Hepatic stellate cell (primary cell): ENCODE measurements at places on chromosomes 4 and X.

GRCh38 chr4:160238790-160239189 is 1135.9 kb downstream of the RAPGEF2 start:
- no peak for DNase-seq

DNA sequence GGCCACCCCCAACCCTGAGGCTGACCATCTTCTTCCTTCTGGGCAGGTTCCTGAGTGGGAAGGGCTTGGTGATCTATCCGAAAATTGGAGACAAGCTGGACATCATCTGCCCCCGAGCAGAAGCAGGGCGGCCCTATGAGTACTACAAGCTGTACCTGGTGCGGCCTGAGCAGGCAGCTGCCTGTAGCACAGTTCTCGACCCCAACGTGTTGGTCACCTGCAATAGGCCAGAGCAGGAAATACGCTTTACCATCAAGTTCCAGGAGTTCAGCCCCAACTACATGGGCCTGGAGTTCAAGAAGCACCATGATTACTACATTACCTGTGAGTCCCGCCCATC is 9.7 kb downstream of the EFNB1 start:
- DNase-seq: no peak

DNA sequence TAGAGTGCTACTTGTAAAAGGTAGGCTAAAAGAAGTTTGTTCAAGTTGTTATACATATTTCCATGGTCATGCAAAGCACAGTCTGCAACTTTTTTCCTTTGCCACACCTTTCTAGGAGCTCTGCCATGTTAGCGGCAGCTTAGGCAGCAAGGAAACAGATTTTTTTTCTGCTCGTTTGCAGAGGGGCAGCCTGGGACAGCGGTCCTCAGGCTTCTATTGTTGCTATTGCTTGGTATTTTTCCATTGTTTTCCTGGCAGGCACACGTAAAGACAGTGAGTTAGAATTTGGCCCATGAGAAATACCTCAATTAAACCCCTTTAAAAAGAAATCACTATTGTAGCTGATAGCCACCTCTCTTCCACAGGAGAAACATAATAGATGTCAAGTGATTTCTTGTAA is 391.4 kb downstream of the SH2D1A start:
- DNase-seq: no peak

GRCh38 chr4:7830747-7831146 is 108.9 kb downstream of the AFAP1 start:
- DNase-seq: no peak

DNA sequence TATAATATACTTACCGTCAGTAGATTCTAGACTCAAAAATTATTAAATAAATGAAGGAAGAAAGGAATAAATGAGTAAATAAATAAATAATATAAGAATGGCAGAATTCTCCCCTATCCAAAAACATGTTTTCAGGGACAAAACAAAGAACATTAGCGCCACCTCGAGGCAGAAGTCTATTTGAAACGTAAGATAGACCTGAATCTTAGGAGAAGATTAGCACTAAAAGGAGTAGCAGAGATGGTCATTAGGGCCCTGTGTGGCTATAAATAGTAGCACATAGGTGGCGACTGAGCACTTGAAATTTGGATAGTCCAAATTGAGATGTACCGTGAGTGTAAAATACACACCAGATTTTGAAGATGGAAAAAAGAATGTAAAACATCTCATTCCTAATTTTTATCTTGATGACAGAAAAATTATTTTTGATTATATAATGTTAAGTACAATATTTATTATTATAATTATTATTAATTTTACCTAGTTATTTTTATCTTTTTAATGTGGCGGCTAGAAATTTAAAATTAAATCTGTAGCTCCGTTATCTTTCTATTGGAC is 24.3 kb upstream of the SRD5A3 start:
- peak; percentile 11 for DNase-seq

DNA sequence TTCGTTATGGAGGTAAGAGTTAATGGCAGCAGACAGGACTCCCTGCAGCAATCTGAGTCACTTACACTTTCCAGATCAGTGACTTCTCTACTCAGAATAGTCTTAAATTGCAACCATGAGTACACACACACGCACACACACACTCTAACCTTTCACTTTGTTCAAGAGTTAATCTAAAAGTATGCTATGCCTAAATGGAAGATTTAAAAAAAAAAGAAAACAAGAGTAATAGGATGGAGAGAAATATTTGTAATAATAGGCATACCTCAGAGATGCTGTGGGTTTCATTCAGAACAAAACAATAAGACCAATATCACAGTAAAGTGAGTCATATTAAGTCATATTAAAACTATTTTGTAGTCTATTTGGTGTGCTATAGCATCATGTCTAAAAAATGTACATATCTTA is 969.1 kb upstream of the PCDH10 start:
- DNase-seq: no peak

DNA sequence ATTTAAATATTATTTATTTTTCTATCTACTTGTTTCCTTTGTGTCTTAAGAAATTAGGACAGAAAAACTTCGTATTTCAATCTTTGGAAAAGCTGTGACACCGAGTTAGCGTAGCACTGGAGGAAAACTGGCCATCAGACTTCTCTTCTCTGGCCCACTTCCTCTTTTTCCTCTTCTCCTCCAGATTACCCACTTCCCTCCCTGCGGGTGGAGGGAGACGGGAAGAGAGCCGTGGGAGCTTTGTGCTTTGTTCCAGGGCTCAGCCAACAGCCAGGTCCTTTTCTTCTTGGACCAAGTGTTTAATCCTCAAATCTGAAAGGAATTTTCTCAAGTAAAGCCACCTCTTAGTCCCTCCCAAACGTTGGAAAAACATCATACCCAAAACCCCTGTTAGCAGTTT is 29.7 kb downstream of the OFD1 start:
- DNase-seq: no peak

DNA sequence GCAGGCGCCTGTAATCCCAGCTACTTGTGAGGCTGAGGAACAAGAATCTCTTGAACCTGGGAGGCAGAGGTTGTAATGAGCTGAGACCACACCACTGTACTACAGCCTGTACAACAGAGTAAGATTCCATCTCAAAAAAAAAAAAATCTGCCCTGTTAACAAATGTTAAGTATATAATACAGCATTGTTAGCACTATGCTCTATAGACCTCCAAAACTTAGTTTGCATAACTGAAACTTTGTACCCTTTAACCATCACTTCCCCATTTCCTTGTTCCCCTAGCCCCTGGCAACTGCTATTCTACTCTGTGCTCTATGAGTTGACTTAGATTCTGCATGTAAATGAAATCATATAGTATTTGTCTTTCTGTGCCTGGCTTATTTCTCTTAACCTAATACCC is 76.7 kb downstream of the TAB3 start:
- DNase-seq: no peak

DNA sequence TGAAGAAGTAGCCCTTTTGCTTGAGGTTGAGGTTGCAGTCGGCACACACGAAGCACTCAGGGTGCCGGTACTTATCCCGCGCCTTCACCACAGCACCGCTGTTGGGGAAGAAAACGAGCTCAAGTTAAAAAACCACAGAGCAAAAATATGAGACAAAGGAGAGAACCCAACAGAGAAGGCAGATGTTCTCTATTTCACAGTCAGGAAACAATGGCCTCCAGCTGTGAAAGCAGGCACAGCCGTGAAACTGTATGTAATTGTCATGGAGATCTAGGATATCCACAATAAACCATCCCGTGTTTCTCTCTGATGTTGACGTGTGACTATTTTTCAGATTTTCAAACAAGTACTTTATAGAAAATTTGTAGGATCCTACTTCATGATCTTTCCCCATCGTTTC is 30.9 kb upstream of the CCDC110 start:
- DNase-seq: no peak

DNA sequence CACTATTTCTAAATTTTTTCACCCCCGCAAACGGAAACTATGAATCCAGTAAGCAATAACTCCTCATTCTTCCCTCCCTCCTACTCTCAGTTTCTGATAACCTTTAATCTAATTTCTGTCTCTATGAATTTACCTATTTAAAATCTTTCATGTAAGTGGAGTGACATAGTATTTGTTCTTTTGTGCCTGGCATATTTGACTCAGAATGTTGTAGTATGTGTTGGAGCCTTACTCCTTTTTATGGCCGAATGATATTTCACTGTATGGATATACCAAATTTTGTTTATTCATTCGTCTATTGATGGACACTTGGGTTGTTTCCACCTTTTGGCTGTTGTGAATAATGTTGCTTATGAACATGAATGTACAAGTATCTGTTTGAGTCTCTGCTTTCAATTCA is 61.1 kb upstream of the C1GALT1C1 start:
- DNase-seq: no peak

GRCh38 chr4:60039908-60040307 is 1160.2 kb upstream of the ADGRL3 start:
- no peak for DNase-seq

GRCh38 chrX:81957900-81958545 is 756.1 kb downstream of the SH3BGRL start:
- no peak for DNase-seq

GRCh38 chrX:153776611-153777045 is 4.2 kb upstream of the SRPK3 start:
- DNase-seq: no peak

- no peak for DNase-seq
Observed at GRCh38 chr4:101977076-101977475, 186.5 kb downstream of the BANK1 start.
